ENCODE measurements at places on chromosomes 1 and 21.

- DNase-seq: no peak
Observed at GRCh38 chr1:63935143-63935542, 161.3 kb downstream of the ROR1 start.

DNA sequence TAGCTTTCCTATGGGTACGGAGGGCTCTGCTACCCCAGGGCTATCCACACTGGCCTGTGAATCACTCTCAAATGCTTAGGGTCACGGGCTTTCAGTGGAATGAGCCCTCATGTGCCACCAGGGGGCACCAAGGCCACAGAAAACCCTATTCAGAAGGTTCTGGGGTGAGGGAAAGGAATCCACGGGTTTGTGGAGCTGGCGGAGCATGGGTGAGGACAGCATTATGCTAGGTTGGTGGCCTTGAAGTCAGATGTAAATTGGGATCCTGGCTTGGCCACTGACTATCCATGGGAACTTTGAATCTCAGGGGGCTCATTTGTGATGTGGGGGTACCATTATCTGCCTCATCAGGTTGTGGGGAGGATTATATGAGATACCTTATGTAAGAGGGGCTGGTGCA is 5.1 kb upstream of the LAMTOR5 start:
- peak; percentile 28 for DNase-seq

GRCh38 chr1:30038134-30039025 is 685.0 kb downstream of the MATN1 start:
- DNase-seq: no peak

DNA sequence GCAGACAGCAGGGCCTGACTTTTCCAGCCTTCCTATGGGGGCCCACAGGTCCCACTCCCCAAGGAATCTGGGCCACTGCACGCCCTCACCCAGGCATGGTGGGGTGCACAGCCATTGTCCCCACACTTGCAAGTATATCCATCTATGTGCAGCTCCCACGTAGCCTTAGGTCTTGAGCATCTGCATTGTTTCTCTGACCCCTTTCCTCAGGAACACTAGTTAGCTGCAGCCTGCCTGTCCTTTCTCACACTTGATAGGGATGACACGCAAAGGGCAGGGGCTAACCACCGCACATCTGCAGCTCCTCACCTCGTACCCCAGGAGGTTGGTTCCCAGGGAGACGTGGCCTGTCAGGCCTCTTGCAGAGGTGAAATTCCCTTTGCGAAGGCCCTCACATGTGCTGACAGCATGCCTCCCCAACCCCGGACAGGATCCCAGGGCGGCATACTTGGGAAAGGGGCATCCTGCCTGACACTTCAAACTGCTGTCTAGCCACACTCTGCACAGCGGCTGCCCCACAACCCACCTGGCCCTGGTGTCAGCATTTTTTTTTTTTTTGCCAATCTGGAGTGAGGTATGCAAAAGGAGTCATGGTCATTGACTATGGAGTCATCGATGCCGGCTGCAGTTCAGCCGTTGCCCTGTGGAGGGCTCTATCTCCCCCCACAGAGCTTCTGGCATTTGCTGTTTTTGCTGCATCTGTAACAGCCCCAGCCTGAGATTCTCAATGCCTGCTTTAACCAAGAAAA is 5.0 kb downstream of the JMJD4 start:
- no peak for DNase-seq

DNA sequence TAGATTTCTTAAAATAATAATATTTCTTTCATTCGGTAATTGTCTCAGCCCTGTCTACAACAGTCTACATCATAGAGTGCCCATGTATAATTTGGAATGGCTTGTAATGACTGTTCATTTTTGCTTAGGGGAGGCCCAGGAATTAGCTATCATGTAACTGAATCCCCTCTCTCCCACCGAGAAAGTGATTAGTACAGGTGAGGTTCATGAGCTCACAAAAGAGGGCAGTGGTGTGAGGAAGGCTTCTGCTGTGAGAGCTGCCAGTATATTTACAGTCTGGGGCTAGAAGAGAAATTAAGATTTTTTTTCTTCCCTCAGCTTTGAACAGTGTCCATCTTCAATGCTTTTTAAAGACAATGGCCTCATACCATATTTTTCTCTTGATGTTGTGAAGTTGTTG is 340.7 kb downstream of the ADGRL2 start:
- DNase-seq: no peak

DNA sequence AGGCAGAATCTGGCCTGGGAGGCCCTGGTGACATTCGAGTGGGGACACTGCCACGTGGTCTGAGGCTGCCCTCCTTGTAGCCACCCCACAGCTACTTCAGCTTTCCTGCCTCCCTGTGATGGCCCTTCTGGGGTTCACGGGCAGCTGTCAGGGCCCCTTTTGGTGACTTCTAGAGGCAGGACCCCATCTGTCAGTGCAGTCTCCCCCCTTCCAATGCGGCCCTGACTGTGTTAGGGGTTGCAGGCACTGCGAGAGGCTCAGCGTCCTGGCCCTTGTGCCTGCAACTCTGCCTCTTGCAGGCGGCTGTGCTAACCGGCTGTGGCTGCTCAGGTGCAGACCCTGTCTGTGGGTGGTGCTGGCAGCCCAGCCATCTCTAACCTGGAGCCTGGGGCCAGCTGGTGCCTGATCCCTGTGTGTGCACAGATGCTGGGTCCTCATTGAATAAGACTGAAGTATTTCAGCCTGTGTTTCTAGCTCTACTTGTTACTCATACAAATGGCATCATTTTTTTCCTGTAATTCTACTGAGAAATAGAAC is 62.2 kb downstream of the S100B start:
- no peak for DNase-seq

- DNase-seq: no peak
Observed at GRCh38 chr1:11641776-11642305, 12.4 kb downstream of the FBXO2 start.

DNA sequence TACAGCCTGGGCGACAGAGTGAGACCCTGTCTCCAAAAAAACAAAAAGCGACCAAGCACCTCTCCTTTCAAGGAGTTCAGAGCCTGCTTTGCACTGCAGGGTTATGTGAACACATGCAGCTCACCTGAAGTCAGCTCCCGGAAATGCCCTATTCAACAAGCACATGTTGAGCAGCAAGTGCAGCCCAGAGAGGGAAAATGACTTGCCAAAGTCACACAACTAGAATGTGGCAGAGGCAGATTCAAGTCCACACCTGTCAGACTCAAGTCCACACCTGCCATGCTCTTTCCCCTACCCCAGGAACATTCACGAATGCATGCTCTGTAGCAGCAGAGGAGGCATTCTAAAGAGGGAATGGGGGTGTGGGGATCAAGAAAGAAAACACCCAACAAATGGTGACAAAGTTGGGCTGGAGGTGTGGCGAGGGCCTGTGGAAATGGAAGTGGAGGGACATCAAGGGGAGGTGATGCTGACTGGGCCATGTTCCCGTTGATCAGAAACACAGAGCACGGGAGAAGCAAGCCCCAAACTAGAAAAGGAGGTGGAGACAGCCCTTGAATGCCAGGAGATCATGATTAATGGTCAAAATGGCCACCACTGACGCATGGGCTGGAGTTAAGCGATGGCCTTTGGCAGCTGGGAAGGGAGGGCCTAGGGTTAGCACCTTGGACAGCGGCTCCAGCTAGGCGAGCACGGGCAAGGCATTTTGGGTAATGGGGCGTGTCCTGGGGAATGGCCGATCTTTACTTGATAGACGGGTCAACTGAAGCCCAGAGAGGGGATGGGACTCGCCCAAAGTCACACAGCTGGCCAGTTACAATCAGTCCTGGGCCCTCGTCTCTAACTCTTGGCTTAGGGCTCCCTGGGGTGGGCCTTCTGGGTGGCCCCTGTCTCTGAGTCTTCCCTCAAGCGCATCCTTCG is 21.5 kb downstream of the RAP1GAP start:
- DNase-seq: no peak

DNA sequence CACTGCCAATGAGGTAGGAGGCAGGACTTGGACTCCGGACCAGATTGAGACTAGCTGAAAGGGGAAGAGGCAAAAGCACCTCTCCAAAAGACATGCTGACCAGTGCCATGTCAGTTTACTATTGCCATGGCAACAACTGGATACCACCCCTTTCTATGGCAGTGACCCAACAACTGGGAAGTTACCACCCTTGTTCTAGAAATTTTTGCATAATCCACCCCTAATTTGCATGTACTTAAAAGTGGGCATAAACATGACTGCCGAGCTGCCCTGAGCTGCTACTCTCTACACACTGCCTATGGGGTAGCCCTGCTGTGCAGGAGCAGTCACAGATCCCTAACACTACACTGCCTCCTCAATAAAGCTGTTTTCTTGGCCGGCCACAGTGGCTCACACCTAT is 19.0 kb upstream of the SLC6A9 start:
- no peak for DNase-seq

DNA sequence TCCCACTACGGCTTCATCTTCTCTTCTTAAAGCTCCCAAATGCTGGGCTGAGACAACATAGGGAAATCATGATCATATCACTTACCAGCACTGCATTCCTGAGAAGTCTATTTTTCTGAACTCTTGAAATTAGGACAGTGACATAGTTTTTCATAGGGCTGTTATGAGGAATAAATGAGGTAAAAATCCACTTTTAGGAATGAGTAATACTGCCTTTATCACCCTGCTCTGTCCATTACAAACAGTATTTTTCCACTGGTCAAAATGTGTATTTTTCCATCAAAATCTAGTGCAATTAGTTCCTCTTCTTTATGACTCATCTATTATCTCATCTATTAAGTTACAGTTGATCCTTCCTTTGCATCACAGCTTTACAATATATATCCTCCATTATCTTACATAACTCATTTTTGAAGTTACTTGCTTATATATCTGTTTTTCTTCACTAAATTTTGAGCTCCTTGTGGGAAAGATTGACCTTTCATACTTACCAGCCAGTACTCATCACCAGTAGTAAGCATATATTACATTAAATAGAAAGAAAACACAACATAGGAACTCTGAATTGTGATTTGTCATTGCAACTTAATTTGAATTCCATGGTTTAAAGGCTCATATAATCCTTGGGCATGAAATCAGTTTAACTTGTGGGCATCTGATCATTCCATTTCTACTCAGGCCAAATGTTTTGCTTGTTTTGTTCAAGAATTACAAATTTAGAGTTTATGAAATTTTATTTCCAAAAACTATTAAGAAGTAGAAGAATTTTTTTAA is 37.1 kb downstream of the PRRX1 start:
- no peak for DNase-seq

- no peak for DNase-seq
Observed at GRCh38 chr21:15943009-15943666, 213.4 kb downstream of the USP25 start.

- DNase-seq: no peak
Observed at GRCh38 chr1:206717674-206717989, 32.9 kb downstream of the MAPKAPK2 start.

DNA sequence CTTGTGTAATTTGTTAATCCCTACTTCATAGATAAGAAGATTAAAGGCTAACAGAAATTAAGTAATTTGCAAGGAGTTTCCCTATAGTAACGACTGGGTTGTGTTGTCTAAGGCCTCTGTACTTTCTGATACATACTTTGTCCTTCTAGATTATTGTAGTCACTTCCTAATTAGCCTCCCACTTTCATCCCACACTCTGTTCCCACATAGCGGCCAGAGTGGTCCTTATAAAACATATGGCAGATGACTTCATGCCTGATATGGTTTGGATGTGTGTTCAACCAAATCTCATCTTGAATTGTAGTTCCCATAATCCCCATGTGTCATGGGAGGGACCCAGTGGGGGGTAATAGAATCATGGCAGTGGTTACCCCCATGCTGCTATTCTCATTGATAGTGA is 120.5 kb upstream of the DAB1 start:
- no peak for DNase-seq

GRCh38 chr21:32141318-32141633 is 137.6 kb downstream of the MIS18A start:
- DNase-seq: no peak

- DNase-seq: no peak
Observed at GRCh38 chr1:244431166-244431565, 20.5 kb downstream of the ADSS2 start.

DNA sequence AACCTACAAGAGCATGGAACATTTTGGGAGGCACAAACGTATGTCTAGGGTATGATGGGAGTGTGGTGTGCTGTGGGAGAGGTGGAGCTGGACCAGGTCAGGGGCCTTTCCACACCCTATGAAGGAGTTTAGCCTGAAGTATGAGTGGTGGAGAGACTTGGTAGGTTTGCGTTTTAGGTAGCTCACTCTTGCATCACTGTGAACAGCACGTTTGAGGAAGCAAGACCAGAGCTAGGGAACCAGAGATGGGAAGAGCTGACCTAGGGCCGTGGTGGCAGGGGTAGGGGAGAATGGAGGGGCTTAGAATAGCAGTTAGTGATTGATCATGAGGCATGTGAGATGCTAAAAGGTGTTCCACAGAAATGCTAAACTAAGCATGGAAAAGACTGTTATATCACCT is 25.1 kb upstream of the ZFP69B start:
- DNase-seq: no peak

DNA sequence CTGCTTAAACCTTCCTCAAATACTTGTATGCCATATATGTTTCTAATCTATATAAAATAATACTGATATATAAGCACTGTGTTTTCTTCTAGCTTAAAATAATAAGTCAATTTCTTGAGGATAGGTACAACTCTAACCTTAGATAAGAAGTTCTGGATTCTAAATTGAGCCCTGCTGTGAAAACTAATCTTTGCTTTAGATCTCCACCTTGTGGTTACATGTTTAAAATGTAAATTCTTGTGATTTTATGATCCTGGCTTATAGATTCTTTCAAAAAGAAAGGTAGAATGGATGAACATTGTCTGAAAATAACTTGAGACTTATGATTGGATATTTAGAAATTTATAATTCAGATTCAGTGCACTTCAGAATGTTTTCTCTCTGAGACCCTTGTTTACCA is 38.9 kb upstream of the HMCN1 start:
- no peak for DNase-seq

GRCh38 chr1:50955116-50955515 is 5.0 kb downstream of the FAF1 start:
- no peak for DNase-seq

- no peak for DNase-seq
Observed at GRCh38 chr1:43238085-43238484, 31.7 kb upstream of the TMEM125 start.
